ENCODE measurements at places on chromosomes 5 and 9.

DNA sequence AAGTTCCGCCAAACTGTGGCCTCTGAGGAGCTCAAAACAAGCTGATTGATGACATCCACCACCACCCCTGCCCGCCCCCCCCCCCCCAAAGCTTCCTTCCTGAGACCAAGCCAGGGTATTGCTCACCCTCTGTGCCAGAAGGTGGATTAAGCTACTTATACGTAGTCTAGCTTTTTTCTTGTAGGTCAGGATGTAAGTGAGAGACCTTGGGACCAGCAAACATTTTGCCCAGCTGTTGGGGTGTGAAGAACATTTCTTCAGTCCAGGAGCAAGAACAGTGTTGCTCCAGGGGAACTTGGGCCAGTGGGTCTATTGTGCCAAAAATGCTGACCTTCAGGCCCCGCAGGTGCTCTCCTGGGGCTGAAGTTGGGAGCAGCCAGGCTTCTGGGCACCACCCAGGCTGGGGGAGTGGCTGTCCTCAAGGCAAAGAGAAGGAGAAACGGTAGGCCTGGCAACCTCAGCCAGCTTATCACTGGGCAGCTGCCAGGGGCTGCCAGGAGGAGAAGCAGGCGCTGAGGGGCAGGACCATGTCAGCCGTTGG, 18.0 kb downstream of the NEURL1B start:
- DNase-seq: no peak

DNA sequence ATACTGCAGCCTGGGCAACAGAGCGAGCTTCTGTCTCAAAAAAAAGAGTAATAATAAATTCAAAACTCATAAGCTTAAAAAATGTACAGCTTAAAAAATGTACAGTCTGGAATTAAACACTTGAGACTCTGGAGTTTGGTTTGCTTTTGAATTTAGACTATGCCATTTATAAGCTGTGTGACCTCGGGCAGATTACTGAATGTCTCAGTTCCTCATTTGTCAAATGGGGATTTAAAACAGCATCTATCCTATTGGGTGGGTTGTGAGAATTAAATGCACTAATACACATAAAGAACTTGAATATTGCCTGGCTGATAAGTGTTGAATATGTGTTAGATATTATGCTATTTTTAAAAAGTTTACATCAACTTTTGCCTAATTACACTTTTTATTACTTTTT, 98.4 kb downstream of the SCAMP1 start:
- DNase-seq: no peak

DNA sequence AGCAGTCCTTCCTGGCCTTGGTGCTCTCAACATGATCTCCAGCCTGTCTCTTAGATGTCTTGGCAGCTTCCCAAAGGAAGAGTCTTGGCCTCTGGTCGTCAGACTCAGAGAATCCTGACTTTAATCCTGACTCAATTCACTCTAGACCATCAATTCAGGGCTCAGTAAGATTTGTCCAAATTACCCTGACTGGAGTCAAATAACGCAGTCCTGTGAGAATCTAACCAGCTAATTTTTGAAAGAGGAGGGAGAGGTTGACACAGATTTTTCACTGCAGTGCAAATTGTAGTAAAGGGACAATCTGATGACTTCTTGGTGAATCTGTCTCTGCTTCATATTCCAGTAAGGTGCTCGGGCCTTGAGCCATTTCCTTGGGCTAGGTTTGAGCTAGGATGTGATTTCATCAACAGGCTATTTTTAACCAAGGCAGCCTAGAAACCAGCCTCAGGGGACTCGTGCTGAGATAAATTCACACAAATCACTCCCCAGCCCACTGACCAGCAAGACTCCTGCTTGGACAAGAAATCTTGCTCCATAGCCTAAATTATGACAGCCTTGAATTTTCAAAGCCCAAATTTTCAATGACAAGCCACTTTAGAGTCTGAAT, 257.4 kb downstream of the ENC1 start:
- DNase-seq: no peak

DNA sequence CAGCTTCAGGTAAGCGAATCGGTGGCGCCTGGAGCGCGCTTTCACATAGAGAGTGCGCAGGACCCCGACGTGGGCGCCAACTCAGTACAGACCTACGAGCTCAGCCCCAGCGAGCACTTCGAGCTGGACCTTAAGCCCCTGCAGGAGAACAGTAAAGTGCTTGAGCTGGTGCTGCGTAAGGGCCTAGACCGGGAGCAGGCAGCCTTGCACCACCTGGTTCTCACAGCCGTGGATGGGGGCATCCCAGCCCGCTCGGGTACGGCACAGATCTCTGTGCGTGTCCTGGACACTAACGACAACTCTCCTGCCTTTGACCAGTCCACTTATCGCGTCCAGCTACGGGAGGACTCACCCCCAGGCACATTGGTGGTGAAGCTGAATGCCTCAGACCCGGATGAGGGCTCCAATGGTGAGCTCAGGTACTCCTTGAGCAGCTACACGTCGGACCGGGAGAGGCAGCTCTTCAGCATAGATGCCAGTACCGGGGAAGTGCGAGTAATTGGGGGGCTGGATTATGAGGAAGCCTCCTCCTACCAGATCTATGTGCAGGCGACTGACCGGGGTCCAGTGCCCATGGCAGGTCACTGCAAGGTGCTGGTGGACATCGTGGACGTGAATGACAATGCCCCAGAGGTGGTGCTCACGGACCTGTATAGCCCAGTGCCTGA, 1.1 kb downstream of the PCDHAC2 start:
- no peak for DNase-seq

DNA sequence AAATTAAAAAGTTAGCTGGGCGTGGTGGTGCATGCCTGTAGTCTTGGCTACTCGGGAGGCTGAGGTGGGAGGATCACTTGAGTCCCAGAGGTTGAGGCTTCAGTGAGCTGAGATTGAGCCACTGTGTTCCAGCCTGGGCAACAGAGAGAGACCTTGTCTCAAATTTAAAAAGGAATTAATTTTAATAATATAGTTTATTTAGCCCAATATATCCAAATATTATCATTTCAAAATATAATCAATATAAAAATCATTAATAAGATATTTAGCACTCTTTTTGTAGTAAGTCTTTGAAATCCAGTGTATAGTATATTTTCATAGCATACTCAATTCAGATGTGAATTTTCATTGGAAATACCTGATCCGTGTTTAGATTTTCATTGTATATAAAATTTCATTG, 43.2 kb upstream of the ORM1 start:
- no peak for DNase-seq

DNA sequence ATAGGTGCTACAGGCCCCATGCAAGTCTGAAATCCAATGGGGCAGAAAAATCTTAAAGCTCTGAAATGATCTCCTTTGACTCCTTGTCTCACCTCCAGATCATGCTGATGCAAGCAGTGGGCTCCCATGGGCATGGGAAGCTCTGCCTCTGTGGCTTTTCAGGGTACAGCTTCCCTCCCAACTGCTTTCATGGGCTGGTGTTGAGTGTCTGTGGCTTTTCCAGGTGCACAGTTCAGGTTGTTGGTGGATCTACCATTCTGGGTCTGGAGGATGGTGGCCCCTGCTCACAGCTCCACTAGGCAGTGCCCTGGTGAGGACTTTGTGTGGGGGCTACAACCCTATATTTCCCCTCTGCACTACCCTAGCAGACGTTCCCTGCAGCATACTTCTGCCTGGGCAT, 103.5 kb downstream of the STARD4 start:
- DNase-seq: no peak

DNA sequence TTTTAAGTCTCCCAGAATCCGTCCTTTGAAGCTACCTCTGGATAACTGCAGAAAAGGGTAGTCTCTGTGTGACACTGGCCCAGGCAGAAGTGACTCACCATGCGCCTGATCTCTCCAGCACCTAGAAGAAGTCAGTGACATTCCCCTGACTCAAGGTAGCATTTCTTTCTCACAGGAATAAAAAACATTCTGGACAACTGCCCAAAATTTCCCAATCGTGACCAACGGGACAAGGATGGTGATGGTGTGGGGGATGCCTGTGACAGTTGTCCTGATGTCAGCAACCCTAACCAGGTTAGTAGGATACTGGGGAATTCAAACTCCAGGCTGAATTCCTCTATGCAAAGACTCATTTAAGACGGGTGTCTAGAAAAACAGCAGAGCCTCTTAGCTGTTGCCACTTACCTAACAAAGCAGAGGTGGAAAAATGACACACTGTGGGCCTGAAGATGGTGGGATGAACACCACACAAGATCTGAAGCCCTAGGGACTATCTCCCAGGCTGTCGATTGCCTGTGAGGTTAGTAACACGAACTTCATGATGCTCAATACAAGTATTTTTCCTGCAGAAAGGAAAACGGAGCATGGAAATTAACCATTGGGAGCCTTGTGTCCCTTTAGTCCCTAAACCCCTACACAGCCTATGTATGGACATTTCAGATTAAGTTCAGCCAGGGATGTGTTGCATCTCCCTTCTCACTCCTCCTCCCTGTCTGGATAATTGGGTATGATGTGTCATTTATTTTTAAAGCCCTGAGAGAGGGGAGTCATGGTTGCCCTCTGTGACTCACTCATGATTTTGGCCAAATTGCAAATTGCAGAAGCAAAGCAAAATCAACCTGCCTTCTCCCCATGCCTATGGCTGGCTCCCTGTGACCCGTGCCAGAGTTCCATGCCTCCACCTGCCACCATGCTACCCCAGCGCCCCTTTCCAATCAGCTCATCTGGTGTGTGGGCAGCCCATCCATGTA, 37.2 kb downstream of the THBS4 start:
- no peak for DNase-seq

DNA sequence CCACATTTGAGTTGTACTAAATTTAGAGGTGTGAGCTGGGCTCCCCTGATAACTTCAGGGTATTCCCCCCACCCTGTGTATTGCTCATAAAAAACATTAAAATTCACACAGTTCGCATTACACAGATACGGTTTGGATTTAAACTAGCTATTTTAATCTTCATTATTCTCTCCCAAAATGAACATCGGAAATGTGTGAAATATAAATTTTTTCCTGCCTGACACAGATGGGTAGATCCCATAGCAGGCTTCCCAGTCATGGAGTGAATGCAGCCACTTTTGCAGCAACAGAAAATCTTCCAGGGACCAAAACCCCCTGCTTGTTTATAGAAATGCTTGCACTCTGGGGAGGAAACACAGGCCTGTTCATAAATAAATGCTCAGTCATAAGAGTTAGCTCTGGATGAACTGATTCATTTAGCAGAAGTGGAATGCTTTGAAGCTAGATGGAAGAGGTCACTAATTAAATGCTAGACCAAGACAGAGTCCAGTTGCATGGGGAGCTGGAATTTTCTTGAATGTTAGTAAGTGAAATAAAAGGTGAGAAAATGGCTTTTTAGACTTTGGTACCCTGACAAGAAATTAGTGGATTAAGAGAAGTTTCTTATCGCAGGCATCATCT, 115.6 kb downstream of the PDE8B start:
- DNase-seq: no peak

- DNase-seq: no peak
These were observed 194.0 kb downstream of the RFX3 start for GRCh38 chr9:3331801-3332200.

- no peak for DNase-seq
These were observed 62.0 kb upstream of the STARD4 start for GRCh38 chr5:111574311-111574710.

DNA sequence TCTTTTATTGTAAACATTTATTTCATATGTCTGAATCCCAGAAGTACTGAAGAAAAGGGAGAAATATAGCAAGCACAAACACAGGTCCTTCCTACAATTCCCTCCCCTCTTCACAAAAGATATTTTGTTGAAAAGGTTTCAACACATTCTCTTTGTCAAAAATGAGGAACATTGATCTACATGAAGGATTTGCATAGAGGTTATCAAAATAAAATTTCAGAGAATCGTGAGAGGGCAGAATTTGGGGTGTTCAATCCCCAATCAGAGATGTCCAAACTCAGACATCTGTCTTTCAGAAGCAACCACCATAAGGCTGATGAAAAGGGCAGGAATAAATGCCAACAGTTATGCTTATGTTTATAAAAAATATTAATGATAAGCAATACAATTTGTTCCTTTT, 69.2 kb downstream of the MARCHF3 start:
- DNase-seq: no peak

DNA sequence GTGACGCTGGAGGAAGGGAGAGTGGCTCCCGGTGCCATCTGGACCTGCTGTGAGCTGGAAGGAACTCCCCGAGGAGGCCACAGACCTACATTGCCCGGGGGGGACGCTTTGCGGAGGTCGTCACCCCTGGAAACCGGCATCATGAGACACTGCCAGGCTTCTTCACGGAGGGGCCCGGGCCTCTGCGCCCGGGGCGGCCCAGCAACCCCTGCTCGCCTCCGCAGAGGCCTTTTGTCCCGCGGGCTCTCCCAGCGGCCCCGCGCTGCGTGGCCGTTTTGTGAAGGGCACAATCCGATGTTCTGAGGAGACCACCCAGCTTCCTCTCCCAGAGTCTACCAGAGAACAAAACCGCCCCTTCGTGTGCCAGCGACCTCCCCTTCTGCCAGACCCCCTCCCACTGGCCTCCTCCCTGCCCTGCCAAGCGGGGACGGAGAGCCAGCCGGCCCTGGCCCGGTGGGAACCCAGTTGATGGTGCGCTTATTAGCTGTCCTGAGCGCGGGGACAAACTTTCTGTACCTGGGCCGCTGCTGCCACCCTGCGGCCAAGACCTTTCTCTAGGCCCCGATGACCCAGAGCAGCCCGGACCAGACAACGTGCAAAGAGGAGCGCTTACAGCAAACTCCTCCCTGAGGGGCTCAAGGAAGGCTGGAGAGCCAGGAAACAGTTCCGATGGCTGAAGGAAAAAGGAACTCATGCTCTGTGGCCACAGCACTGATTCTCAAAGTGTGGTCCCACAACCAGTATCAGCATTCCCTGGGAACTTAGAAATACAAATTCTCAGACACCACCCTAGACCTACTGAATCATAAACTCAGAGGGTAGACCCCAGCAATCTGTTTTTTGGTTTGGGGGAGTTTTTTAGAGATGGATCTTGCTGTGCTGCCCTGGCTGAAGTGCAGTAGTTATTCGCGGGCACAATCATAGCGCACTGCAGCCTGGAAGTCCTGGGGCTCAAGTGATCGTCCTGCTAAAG, 86.7 kb downstream of the SLC1A3 start:
- no peak for DNase-seq

- DNase-seq: no peak
These were observed 31.1 kb downstream of the PAEP start for GRCh38 chr9:135592625-135593024.

GRCh38 chr5:31768046-31768445, 129.1 kb downstream of the PDZD2 start:
- no peak for DNase-seq

DNA sequence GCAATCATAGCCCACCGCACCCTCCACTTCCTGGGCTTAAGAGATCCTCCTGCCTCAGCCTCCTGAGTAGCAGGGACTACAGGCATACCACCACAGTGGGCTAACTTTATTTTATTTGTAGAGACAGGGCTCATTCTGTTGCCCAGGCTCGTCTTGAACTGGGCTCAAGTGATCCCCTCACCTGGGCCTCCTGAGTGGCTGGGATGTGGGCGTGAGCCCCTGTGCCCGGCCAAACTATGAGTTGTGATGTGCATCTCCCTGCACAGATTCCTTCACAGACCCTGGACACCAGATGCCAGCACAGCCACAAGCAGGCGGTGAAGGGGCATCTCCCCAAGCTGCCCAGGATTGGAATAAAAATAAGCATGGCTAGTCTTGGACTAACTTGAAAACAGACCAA, 244.9 kb upstream of the IRX1 start:
- no peak for DNase-seq

- DNase-seq: no peak
These were observed 140.9 kb upstream of the DMRT1 start for GRCh38 chr9:700365-701282.

Data from T-helper 22 cell (primary cell).